ENCODE measurements at places on chromosomes 16 and 17.

- DNase-seq: no peak
These were observed 14.1 kb downstream of the TMEM238L start for GRCh38 chr17:10789694-10790271.

GRCh38 chr17:69528035-69528434, 113.5 kb downstream of the MAP2K6 start:
- DNase-seq: no peak

- DNase-seq: no peak
These were observed 57.1 kb downstream of the HAPSTR1 start for GRCh38 chr16:9148374-9149015.

DNA sequence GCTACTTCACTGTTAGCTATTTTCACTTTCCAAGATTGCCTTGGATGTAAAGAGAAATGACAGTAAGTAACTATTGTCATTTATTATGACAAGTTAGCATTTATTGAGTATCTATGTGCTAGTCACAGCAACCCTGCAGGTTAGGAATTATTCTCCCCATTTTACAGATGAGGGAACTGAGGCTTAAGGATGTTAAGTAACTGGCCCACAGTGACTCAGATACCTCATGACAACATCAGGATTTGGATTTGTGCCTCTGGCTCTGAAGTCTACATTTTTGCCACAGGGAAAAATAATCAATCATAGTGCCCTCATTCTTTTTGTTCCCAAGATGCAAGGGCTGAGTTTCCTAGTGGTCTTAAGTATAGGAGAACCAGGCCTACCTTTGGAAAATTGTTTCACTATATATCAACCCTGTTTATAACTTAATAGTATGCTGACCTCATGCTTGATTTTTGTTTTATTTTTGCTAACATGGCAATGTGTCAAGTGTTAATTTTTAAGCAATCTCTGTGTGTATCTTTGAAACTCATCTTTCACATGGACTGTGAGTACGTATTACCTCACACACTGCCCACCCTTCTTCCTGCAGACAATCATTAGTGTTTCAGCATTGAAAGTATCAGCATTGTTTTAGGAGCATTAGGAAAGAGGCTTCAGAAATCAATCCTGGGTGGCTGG, 105.0 kb downstream of the TANGO6 start:
- peak; percentile 18 for DNase-seq

DNA sequence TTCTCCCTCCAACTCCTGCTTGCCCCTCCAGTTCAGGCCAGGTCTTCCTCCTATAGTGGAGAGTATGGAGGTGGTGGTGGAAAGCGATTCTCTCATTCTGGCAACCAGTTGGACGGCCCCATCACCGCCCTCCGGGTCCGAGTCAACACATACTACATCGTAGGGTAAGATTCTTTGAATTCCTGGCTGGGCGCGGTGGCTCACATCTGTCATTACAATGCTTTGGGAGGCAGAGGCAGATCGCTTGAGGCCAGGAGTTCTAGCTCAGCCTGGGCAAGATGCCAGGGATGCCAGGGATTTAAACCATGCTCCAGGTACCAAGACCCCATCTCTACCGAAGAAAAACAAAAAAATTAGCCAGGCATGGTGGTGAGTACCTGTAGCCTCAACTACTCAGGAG, 1.4 kb downstream of the ZG16 start:
- no peak for DNase-seq

DNA sequence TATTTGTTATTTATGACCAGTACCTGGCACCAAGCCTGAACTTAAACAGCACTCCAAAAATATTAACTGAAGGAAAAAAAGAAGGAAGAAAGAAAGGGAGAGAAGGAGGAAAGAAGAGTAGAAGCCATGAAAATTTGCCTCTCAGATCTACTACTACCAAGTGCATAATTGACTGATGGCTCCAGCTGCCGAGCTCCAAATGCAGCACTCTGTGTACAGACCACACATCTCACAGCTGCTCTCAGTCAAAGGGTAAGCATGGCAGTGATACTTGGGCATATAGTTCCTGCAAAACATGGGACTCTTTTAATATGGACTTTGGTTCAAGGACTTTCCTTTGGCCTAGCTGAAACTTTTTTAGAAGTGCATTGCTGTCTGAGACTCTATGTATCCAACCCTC, 44.0 kb upstream of the NOG start:
- DNase-seq: no peak

DNA sequence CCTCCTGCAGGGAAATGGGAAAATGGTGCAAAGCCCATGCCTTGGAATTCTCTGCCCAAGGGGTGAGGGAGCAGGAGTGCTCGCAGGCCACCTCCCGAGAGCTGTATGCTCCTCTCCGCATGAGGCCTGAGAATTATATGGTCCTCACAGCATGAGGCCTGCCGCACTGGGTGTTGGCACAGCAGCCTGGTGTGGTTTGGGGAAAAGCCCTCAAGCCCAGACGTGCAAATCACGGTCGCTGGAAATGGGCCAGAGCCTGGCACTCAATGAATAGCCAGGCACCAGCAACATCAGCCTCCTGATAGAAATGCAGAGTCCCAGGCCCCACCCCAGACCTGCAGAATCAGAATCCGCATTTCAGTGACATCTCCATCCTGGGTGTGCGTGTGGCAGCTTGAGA, 156.4 kb upstream of the FOXF1 start:
- DNase-seq: no peak

- DNase-seq: peak; percentile 93
These were observed 118.6 kb downstream of the TANGO6 start for GRCh38 chr16:68961778-68962402.

DNA sequence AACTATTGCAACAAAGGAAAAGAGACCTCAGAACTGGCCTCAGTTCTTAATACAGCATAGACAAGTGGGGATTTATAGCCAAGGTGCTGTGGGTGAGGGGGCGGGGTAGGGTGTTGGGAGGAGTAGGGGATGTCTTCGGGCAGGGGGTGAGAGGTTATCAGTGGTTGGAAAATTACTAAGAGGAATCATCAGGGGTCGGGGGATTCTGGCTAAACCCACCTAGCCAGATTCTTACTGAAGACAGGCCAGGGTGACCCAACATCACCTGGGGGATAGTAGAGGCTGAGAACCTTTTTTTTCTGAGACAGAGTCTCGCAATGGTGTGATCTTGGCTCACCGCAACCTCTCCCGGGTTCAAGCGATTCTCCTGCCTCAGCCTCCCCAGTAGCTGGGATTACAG, 32.6 kb downstream of the HS3ST3B1 start:
- no peak for DNase-seq

GRCh38 chr17:59165933-59166342, 10.4 kb downstream of the PRR11 start:
- DNase-seq: peak; percentile 48

DNA sequence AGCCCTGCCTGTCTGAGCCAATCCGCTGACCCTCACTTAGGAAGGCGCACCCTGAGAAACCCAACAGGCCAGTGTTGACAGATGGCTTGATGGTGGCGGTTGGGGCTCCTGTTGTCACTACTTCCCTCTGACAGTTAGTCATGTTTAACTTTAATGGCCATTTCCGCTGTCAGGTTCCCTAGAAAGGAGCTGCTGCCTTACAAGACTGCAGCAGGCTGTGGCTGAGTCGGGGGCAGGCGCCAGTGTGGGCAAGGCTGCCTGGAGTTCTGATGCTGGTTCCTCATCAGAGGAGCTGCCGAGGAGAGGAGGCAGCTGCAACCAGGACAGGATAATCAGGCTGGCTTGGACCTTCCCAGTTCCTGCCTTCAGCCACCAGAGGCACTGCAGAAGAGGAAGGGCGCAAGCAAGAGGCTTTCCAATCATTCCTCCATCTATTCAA, 223.2 kb upstream of the DYNLRB2 start:
- DNase-seq: no peak

GRCh38 chr17:75105126-75106080, 4.4 kb upstream of the ARMC7 start:
- DNase-seq: peak; percentile 44

- DNase-seq: peak; percentile 96
These were observed 453 bp upstream of the MYH10 start for GRCh38 chr17:8630802-8631553.

DNA sequence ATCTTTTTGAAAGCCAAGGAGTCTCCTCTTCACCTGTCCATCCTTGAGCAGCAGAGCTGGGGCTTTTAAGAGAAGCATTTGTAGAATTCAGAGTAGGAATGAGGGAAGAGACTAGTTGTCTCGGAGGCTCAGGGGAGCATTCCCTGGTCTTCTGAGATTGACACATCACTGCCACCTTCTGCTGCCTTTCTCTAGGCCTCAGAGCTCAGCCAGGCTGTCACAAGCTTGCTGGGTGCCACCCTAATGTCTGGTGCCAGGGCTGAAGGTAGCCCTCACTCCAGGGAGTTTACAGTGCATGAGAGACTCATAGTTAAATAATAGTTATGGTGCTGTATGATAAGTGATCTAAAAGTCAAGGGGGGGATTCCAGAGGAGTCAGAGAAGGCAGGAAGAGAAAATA, 39.7 kb downstream of the B9D1 start:
- no peak for DNase-seq

Data from inflammatory macrophage treated with lipopolysaccharide for 4 hours (primary cell).